Amygdala (tissue), 56 donors: ENCODE measurements at places on chromosomes 3 and 15.
A peak's percentile ranks its signal among the peaks of the same experiment; 100 is the strongest.

DNA sequence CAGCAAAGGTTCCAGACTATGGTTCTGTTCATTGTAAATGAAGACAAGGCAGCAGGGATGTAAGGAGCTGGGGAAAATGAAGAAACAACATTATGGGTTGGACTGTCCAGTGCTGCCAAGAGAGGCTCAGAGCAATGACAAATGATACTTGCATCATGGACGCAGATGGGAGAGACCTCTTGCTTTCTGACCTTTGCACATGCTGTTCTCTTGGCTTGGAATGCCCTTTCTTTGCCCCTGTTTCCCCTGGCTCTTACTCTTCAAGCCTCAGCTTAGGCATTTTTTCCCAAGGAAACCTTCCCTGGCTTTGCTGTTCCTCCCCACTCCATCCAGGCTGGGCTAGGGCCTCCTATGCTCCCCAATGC is 59.9 kb upstream of the RAD18 start:
- DNase-seq, result no peak

GRCh38 chr3:17092583-17092933 is 207.8 kb downstream of the PLCL2 start:
- no peak for DNase-seq

DNA sequence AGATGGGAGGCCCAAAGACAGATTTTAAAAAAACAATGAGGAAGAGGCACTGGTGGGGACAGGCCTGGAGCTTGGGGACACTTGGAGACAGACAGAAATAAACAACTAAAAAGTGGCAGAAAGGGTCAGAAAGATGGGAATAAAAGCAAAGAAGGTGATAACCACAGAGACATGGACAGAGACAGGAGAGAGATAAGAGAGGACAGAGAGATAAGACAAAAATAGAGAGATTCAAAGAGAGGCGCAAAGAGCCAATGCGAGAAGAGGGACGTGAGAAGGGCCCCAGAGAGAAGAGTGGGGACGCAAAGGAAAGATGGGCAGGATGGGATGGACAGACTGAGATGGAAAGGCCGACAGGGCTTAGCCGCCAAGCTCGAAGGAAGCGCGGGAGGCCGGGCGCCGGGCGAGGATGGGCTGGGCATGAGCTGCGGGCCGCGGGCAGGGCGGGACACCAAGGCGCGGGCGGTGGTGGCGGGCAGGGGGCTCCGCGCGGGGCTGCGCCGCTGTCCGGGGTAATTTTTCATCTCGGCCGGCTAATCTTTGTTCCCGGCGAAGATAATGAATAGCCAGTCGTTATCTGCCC is 3.1 kb upstream of the GATA2 start:
- no peak for DNase-seq

- DNase-seq, result no peak
These were observed 88.9 kb downstream of the ITPR1 start for GRCh38 chr3:4581920-4582611.

DNA sequence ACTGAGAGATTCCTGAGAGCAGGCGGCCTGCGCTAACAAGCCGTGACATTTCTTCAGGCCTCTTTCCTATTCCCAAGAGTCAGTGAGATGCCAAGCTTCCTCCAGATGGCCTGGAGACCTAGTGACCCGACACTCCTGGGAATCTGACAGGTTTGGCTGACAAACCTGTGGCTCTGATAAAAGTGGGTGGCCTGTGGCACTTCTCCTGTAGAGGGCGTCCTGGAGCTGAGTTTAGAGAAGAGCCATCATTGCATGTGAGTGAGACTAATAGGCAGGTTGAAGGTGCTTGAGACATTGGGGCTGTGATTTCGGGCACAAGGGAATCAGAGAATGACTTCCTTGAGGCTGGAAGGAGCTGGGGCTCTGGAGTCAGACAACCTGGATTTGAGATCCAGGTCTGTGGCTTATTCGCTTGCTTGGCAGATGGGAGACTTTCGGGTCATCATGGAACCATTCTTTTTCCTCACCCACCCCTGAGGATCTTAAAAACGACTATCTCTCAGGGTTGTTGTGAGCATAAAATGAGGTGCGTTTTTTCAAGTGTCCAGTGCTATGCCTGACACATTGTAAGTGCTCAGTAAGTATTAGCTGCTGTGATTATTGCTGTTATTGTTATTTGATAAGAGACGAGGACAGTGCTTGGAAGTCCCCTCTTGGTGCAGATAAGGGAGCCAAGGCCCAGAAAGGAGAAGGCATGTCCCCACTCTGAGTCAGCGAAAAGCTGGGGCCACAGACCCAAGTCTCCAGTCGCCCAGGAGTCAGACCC is 77.2 kb downstream of the SCN10A start:
- no peak for DNase-seq

GRCh38 chr3:76324101-76324500 is 538.8 kb upstream of the ZNF717 start:
- DNase-seq, result no peak

GRCh38 chr15:73522011-73522410 is 79.0 kb downstream of the REC114 start:
- DNase-seq, result no peak

GRCh38 chr3:181735911-181736310 is 24.2 kb downstream of the SOX2 start:
- DNase-seq, result no peak

GRCh38 chr15:41860049-41860828 is 21.6 kb downstream of the PLA2G4B start:
- DNase-seq, result no peak

GRCh38 chr3:42502429-42503250 is at the start of gene VIPR1:
VIPR1 (plus strand) TSS chr3:42502643; CDS start chr3:42502736, 93 bp downstream.
- peak; percentile 79 for DNase-seq

GRCh38 chr15:64046421-64047153 is at the start of gene DAPK2:
DAPK2 (minus strand) TSS chr15:64046485; CDS start chr15:64040261, 6,224 bp downstream.
- DNase-seq, result peak; percentile 77

DNA sequence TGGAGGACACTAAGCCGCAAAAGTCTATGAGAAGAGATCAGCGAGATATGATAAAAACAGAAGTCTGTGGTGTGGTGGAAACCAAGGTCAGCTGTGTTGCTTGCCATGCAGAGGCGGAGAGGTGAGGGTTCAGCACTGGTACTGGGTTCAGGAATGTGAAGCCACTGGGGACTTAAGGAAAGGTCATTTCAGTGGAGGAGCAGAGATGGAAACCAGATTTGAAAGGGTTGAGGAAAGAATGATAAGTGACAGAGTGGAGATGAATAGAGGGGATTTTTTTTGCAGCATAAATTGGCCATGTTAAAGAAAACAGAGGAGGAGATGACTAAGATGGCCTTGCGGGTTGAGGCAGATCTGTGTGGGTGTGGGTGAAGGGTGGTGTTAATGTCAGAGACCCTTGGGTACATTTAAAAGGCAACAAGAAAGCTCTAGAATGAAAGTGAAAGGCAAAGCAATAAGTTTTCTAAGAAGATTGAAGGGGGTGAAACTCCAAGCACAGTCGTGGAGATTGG is 265.5 kb downstream of the ADAMTSL3 start:
- no peak for DNase-seq
